Stimulated activated CD8-positive, alpha-beta memory T cell treated with anti-CD3 and anti-CD28 coated beads, Interleukin-15, amount 100 ng/mL, for 1 hour (primary cell): ENCODE measurements at places on chromosomes 6 and 20.

DNA sequence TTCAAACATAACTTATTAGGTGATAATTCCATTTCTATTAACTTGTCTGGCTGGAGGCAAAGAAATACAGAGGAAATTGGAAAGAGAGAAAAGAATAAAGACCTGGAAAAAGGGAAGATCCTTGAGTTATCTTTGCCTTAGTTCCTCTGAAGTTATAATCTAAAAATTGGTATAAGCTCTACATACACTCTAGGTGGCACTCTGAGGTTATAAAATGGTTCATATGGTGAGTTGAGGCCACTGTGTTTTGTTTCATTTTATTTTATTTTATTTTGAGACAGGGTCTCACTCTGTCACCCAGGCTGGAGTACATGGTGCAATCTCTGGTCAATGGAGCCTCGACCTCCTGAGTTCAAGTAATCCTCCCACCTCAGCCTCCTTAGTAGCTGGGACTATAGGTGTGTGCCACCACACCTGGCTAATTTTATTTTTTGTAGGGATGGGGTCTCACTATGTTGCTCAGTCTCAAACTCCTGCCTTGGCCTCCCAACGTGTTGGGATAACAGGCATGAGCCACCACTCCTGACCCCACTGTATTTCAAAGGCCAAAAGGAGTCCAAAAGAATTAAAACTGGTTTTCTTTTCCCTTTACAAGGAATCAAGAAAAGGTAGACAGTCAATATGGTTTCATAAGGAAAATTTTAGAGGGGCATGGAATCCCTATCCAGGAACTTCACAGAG lies 19.4 kb downstream of the GPX6 start:
- no peak for DNase-seq

DNA sequence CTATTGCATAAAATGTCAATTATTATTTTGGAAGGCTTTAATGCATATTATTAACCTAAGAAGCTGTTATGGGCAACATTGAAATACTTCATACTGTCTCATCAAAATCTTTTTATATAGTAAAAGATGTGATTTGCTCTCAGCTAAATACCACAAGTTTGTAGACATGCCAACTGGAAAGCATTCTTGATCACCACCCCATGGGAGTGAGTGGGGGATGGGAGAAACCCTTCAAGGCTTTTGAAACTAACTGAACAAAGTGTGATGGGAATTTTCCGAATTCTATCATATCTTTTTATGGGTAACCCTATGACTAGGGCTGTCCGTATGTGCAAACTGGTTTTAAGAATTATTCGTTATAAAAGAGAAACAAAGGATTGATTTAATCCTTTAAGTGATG lies 377.3 kb upstream of the JAG1 start:
- DNase-seq = no peak

GRCh38 chr6:163354085-163354484 lies 60.4 kb upstream of the QKI start:
- no peak for DNase-seq

DNA sequence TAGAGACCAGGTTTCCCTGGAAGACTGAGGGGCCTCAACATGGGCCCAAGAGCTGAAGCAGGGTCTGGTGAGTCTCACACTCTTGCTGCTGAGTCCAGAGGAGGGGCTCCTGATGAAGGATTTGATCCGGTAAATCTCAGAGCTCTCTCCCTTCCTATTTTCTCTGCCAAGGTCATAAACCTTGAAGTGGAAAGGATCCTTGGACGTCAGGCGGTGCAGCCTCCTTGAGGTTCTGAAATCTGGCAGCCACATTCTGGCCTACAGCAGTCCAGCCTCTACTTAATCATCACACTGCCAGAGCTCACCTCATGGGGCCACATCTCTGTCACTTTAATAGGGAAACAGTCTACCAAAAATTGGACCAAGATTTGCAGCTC lies 24.0 kb downstream of the ACSS1 start:
- no peak for DNase-seq

- DNase-seq = no peak
Measured at GRCh38 chr6:33620158-33620855, 815 bp upstream of the ITPR3 start.

- no peak for DNase-seq
Measured at GRCh38 chr20:51276296-51276695, 253.4 kb upstream of the KCNG1 start.

GRCh38 chr6:46329568-46329967 lies 158.8 kb upstream of the ENPP5 start:
- no peak for DNase-seq

- DNase-seq = no peak
Measured at GRCh38 chr20:47656318-47656717, 129.0 kb downstream of the SULF2 start.
